Stimulated activated CD4-positive, alpha-beta T cell treated with anti-CD3 and anti-CD28 coated beads, Interleukin-1b, Interleukin-23, amount 100 ng/mL, for 24 hours (primary cell): ENCODE measurements at places on chromosomes 4 and X.

GRCh38 chr4:114674080-114674479, 75.5 kb downstream of the UGT8 start:
- DNase-seq: no peak

DNA sequence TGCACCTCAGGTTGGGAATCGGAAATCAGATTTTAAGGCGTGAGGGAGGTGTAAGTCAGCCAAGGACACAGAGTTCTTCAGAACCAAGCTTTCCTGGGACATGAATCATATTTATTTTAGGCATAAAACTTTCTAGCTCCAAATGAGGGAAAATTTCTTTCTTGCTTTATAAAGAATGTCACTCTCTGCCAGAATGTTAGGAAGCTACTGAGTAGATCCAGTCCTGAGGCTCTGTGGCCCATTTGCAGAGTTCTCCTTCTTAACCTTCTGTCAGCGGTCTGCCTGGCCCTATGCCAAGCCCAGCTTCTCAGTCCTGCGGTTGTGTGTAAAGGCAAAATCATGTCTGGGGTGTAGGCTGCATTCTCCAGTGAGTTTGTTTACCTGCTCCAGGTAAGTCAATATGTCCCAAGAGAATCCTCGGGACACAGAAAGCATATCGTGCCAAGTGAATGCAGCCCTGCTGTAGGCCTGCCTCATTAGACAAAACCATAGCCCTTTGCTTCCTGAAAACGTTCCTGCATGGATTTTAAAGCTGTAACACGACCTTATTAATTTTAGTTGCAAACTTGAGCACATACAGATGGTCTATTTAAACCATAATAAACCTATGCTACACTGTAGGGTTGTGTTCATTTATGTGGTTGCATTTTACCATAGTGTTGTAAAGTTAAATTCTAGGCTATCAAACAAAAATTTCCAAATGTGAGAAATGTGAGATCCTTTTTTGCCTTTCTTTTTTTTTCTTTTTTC, 29.2 kb upstream of the CCNI start:
- DNase-seq: no peak

- no peak for DNase-seq
Observed at GRCh38 chr4:26899991-26900390, 39.4 kb downstream of the STIM2 start.

DNA sequence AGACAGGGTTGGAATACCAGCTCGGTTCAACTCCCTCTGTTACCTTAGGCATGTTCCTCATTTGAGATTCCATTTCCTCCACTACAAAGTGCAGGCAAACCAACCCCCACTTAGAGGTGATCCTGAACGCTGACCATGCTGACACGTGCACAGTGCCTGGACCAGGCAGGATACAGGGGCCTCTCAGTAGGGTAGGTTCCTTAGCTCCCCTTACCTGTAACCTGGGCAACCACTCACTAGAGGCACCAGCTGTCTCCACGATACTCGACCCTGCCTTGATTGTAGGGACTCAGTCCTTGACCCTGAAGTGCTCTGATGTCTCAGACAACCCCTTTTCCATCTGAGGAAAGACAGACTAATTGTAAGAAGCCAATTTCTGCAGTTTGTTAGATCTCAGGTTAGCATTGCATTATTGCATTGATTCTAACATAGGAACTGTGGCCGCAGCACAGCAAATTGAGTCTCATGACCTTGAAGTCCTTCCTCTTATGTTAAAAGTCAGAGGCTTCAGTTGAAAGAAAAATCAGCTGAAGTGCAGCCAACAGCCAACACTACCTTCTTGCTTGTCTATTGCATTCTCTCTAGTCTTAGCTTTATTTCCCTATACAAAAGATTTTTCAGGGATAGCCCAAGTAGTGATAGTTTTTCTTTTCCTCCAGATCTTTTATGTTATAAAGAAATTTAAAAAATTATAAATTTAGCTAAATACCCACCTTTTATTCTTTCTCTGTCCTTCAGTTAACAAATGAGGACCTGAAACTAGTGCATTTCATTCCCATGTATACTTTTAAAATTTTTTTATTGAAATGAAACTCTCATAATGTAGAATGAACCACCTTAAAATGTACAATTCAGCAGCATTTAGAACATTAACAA, 11.2 kb upstream of the C1QTNF7 start:
- no peak for DNase-seq

- DNase-seq: no peak
Observed at GRCh38 chr4:3237712-3238560, 11.0 kb upstream of the MSANTD1 start.

DNA sequence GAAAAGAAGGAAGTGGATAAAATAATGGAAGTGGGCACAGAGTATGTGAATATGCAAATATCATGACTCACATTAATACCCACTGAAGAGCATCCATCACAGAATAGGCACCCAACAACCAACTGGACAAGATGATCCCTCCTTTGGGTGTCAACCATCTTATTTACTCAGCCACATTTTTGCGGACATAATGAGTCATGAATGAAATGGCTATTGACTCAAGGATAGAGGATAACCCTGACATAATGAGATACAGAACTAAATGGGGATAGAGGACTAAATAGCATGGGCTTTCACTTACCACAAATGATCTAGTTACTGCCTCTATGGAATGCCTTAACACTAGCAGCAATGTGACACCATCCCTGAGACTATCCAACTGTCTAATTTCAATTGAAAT, 224.7 kb downstream of the ANTXR2 start:
- no peak for DNase-seq

GRCh38 chr4:62015043-62015739, 815.1 kb downstream of the ADGRL3 start:
- DNase-seq: no peak

GRCh38 chrX:68146054-68146453, 287.2 kb downstream of the OPHN1 start:
- no peak for DNase-seq

- no peak for DNase-seq
Observed at GRCh38 chrX:118272242-118272641, 73.7 kb upstream of the WDR44 start.

DNA sequence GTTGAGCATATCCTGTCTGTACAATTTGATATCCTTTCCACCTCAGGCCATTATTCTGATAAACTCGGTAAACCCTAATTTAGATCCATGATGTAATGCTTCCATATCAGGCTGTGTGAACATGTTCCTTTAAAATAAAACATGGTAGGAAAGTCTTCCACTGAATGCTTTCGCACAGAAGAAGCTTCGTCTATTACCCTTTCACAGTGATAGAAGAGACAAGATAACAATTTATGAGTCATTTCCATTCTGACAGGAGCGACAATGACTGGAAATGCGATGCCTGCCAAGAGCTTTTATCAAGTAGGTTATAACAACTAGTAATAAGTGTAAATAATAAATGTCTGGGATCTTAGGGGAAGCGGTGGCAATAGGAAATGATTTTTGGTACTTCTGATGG, 98.8 kb downstream of the TTC29 start:
- DNase-seq: no peak
